Amniotic stem cell (primary cell): ENCODE measurements at places on chromosomes 3 and 15.

DNA sequence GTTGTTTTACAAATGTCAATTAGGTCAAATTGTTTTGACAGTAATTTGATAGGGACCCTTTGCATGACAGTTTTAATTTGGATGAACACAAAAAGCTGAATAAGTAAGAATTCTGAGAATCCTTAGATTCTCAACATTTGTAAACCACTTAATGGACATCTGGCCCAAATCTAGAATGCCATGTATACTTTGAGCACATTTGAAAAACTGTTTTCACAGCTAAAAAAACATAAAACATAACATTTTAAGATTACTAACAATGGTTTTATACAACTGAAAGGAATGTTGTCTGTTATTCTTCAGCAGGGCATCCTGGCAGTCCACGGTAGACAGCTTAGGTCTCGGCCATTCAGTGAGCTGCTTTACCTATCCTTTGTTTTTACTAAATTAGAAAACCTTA, 34.5 kb upstream of the TM2D3 start:
- no peak for DNase-seq

DNA sequence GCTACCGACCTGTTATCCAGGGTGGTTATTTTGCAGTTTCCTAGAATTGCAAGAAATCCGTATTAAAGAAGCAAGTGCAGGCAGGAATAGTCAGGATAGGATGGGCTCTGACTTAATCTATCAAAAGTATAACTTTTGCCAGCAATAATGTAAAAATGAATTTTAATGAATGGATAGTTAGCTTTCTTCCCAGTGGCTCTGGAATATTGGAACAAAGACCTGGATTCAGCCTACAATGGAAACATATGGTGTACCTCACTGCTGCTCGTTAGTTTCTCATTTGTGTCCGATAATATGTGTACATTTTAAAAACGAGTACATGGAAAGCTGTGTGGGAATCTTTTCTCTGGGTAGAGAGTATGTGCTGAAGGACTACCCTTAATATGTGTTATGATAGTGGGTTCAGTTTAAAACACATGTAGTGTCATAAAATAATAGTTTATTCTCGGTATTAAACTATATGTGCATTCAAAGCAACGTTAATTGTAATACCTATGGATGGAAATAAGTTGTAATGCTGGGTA, 805 bp downstream of the SERPINI1 start:
- DNase-seq, result no peak

- no peak for DNase-seq
These were observed 367.0 kb downstream of the TIGIT start for GRCh38 chr3:114660808-114661207.

DNA sequence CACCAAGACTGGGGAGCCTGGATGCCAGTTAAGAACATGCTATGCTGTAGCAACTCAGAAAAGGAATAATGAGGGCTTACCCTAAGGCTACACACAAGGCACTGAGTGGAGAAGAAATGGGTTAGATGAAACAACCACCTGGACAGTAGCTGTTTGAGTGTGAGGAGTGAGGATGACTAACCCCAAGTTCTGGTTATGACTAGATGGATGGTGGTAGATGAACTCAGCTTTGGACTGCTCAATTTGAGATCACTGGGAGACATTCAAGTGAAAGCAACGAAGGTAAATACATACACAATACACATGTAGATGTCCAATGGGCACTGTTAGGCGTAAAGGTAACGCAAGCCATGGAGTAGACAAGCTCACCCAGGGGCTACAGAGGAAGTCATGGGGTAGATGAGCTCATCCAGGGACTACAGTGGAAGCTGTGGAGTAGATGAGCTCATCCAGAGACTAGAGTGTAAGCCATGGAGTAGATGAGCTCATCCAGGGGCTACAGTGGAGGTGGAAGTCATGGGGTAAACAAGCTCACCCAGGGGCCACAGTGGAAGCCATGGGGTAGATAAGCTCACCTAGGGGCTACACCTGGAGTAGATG, 98.3 kb downstream of the ANO10 start:
- no peak for DNase-seq

DNA sequence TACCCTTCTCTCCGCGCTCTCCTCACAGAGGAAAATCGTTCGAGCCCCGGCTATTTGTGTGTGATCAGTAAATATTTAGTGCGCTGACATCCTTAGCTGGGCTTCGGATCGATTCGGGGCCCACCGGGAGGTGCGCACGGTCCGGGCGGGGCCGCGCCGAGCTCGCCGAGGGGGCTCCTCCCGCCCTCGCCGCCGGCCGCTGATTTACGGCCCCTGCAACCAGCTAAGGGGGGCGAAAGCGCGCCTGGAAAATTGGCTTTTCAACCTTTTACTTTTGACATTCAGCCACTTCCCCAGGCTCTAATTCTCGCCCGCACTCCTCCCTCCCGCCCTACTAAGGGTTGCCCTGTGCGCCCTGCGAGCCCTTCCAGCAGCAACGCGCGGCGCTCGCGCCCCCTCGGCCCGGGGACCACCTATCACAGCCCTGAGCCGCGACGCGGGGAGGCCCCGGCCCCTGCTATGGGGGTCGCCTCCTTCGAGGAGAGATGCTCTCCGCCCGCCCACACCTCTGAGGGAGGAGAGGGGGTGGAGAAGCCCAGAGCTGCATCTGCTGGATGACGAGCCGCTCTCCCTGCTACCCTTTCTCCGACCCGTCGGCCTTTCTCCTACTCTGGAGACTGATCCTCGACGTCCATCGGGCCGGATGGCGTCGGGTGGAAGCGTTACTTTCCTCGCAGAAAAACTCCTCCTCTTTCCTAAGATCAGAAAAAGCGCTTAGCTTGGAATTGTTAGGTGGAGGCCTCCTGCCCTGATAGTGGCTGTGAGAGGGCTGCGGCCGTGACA, 7.8 kb upstream of the NR2F2 start:
- no peak for DNase-seq

GRCh38 chr3:4588466-4588865, 95.3 kb downstream of the ITPR1 start:
- DNase-seq, result no peak
